Muscle of leg (tissue), 16 donors: ENCODE measurements at places on chromosomes 6 and 20. TPM values are rescaled to one million over a fixed set of nuclear protein-coding genes. Genes with fewer than 3 reads are reported as not detected.

LIN28B gene
- 0.04 TPM for total RNA-seq

PROKR2 gene
- not detected for total RNA-seq

PRPF6 gene
- total RNA-seq, result 42.8 TPM

TRIM40 gene
- total RNA-seq, result not detected

GSTA3 gene
- not detected for total RNA-seq

TSBP1 gene
- not detected for total RNA-seq

HTR1E gene
- total RNA-seq, result not detected

TSHZ2 gene
- total RNA-seq, result 11.9 TPM

ZCCHC3 gene
- 22.4 TPM for total RNA-seq

BTNL2 gene
- total RNA-seq, result not detected

MEI4 gene
- under 0.01 TPM for total RNA-seq

ARG1 gene
- total RNA-seq, result 0.27 TPM

NKX2-2 gene
- 0.04 TPM for total RNA-seq
